ENCODE measurements at places on chromosomes 4 and X.
A peak's percentile ranks its signal among the peaks of the same experiment; 100 is the strongest.

DNA sequence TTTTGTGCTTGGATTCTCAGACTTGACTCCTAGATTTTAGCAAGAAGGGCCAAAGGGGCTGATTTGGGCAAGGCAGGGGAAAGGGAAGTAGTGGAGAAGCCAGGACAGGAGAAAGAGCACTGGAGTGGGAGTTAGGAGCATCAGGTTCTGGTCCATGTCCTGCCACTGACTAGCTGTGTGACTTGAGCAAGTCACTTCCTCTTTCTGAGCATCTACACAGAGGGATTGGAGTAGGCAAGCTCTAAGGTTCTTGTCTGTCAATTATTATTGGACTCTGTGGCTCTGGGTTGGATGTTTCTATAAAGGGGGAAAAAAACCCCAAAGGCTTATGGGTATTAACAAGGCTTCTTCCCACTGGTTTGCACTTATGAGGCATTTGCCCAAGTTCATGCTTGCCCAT lies 24.4 kb downstream of the PLAC1 start:
- no peak for DNase-seq

GRCh38 chrX:65837875-65838549 lies 170.6 kb downstream of the MSN start:
- DNase-seq = no peak

- DNase-seq = no peak
These were observed 49.4 kb downstream of the ITIH6 start for GRCh38 chrX:54748626-54749025.

DNA sequence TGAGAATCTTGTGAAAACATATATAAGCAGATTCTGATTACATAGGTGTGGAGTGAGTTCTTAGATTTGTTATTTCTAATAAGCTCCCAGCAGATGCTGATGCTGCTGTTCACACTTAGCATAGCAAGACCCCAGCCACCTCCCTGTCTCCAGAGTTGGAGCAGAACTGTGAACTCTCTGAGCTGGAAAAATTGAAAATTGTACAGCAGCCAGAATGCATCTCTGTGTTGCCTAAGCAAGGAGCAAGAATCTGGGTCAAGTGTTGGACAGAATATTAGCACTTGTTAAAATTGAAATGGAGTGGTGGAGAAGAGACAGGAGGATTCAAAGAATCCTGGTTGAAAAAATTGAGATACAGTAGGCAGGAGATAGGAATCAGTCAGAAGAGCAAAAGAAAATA lies 146.6 kb upstream of the FAM47C start:
- DNase-seq = no peak

- DNase-seq = peak; percentile 44
These were observed 76.2 kb downstream of the PRRG1 start for GRCh38 chrX:37425370-37425769.

GRCh38 chr4:112111306-112111705 lies 33.9 kb upstream of the FAM241A start:
- DNase-seq = no peak

DNA sequence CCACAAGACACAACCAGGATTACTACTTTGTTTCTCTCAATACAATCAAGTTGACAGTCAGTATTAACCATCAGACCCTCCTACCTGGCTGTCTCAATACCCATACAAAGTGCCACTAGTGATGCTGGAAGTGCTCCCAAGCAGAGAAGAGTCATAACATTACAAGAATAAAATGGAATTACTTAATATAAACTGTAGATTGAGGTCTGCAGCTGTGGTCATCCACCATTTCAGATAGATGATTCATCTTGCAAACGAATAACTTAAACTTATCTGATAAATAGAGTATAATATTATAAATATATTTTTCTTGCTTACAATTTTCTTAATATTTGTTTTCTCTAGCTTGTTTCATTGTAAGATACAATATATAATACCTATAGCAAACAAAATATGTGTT lies 1034.2 kb upstream of the PCDH10 start:
- peak; percentile 57 for DNase-seq

- DNase-seq = no peak
These were observed 71.8 kb downstream of the IL21 start for GRCh38 chr4:122548886-122549630.

DNA sequence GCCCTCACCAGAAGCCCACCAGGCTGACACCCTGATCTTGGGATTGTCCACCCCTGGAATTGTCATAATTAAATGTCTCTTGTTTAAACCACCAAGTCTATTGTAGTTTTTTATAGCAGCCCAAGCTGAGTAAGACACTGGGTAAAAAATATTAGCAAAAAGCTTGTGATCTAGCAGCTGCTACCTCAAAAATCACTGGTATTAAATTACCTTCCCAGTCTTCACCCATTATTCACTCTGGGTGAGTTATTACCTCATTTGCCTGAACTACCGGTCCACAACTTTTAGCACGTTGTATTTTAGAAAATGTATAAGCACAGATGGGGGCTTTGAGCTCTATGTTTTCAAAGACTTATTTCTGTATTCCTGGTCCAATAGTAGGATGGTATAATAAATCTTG lies 12.0 kb upstream of the TRIM61 start:
- DNase-seq = no peak

GRCh38 chrX:125681058-125681457 lies 361.4 kb downstream of the TEX13C start:
- no peak for DNase-seq

DNA sequence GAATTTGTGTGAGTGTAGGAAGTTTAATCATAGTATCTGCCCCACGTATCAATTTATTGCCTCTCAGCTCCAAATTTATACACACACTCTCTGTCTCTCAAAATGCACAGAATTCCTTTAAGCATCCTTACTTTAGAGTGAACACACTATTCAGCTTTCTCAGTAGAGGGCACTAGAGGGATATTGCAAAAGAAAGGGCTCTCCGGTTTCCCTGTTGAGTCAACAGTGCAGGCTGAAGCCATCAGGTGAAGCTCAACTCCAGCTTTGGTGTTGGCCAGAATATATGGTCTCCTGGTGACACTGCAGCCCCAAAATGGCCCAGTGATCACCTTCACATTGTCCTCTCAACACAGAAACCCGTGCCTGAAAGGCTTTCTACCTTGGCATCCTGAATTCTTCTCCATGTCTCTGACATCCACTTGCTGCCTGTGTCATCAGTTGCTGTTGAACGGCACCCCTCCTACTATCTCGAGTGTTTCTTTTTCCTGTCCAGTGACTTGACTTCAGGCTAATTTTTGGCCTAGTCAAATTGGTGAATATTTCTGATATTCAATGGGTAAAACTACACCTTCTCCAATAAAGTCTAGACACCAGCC lies 670.5 kb downstream of the GABRG1 start:
- DNase-seq = peak; percentile 8

DNA sequence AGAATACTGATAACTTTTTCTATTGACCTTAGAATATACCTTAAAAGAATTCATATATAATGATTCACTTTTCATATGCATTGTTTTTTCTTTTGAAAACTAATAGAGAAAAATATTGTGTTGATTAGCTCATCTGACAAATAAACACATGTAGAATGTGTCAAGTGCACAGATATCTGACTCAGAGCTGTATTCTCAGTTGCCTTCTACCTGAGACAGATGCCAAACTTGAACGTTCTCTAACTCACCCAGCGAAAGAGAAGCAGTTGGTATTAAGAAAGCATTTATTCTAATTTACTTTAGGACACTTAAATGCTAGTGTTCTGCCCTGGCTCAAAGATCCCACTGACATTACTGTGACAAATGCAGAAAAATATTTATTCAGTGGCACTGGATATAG lies 28.1 kb downstream of the USP53 start:
- no peak for DNase-seq

- DNase-seq = no peak
These were observed 29.0 kb downstream of the RBMX start for GRCh38 chrX:136851526-136851925.

DNA sequence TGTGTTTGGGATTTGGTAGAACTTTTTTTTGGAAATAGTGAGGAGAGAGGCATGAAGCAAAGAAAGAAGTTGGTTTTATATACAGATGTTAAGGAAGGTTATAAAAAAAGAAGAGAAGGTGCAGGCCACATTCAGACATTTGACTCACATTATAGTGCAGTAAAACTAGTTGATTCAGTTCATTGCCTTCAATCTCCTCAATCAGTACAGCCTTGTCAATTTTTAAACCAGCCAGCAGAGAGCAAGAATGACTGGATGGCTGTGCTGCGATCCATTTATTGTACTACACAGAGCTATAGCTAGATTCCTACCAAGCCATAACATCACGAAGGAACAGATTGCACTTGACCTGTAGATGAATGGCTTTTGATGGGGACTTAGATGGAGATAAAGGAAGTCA lies 79.7 kb upstream of the LSM6 start:
- DNase-seq = no peak

- no peak for DNase-seq
These were observed 74.1 kb downstream of the TRAPPC11 start for GRCh38 chr4:183733181-183733580.

- peak; percentile 84 for DNase-seq
These were observed 20.9 kb upstream of the XPNPEP2 start for GRCh38 chrX:129717892-129718291.

DNA sequence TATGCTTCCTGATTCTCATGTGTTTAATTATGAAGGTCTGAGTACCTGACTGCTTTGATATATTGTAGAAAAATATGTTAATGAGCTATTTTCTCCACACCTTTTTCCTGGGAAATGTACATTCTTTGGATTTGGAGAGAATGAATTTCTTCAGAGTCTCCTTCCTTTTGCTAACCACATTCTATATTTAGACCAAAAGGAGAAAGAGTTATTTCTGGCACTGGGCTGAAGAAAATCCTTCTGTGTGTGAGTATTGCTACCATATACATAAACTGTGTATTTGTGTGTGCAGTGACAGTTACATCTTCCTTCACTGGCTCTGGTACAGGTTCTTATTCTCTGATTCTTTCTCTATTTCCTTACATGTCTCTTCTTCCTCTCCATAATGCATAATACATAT lies 44.5 kb upstream of the PGRMC2 start:
- no peak for DNase-seq

DNA sequence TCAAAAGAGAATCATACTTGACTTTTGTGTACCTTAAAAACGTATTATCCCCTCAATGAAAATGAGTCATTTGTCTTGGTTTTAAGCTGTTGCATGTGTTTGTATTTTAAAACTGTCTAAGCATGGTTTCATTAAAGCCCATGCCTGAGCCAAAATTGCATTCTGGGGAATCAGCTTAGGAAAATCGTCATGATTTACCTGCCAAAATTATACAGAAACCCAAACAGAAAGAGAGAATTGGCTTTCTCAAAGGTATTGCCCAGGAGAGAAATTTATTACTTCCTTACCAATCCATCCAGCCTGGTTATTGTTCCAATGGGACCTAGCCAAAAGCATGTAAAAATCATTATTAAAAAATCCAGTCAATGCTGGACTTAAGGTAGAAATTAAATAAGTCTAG lies 37.6 kb downstream of the GPR174 start:
- DNase-seq = no peak

- DNase-seq = peak; percentile 97
These were observed 2.0 kb upstream of the TMPRSS11D start for GRCh38 chr4:67885762-67886161.

- DNase-seq = peak; percentile 84
These were observed 138.9 kb downstream of the DCLK2 start for GRCh38 chr4:150217192-150217591.

DNA sequence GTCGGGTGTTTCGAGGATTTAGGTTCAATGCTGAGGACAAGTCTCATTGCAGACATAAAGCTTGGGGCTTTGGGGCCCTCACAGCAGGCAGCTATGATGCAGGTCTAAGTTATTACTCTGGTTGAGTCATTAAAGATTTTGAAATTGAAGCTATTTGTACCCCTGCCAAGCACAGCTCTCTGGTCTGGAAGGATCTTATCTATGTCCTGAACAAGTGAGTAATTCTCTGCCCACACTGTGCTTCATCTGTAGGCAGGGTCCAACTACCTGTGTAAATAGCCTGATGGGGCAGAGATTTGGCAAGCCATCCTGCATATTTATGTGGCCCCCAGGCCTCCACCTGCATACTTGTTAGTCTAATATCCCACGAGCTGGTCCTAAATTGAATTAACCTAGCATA lies 41.4 kb upstream of the MAGEA4 start:
- DNase-seq = peak; percentile 91

DNA sequence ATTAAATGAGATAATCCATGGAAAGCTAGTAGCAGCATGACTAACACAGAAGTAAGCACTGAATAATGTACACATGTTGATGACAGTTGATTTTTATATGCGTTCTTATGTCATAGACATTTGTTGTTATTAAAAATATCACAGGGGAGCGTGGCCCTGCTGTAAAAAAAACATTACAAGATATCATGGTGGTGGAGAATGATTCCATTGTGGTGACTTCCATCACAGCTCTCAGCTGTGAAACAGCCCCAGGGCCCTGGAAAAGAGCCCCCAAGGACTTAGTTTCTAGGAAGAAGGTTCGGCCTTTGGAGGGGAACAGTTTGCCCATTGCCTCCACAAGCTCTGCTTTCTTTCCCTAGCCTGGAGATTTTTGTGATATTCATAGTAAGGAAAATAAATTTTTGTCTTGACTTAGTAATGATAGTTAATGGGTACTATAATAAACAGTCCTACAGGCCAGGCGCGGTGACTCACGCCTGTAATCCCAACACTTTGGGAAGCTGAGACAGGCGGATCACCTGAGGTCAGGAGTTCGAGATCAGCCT lies 49.9 kb downstream of the FAM114A1 start:
- DNase-seq = peak; percentile 46

- no peak for DNase-seq
These were observed 395.8 kb downstream of the NAF1 start for GRCh38 chr4:162770761-162771490.

DNA sequence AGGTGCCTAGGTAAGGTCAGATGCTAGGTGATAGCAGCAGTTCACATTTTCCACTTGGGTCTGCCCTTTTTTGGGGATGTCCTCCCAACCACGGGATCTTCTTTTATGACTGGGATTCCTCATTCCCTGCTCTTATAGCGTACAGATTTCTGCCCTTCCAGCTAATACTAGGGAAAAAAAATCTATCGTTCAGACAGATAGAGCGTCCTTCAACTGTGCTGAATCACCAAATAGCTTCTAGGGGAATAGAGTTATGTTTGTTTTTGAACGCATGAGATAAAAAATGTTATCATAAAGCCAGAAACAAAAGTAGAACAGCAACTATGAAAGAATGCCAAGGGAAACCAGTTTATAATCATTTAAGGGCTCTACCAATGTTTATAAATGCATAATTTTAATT lies 13.0 kb downstream of the RAP2C start:
- peak; percentile 41 for DNase-seq

GRCh38 chr4:15373363-15373762 lies 54.5 kb upstream of the C1QTNF7 start:
- peak; percentile 14 for DNase-seq

GRCh38 chr4:40998675-40999358 lies 215.5 kb downstream of the APBB2 start:
- peak; percentile 95 for DNase-seq

- no peak for DNase-seq
These were observed 2.2 kb downstream of the NKX6-1 start for GRCh38 chr4:84496706-84497503.

GRCh38 chr4:20181926-20182325 lies 69.8 kb upstream of the SLIT2 start:
- peak; percentile 44 for DNase-seq

- no peak for DNase-seq
These were observed 50.7 kb upstream of the NLGN4X start for GRCh38 chrX:6279277-6279909.

GRCh38 chr4:80099671-80100070 lies 26.6 kb upstream of the ANTXR2 start:
- no peak for DNase-seq
